NCI-H187 (cell line): ENCODE measurements at places on chromosomes 2 and 18.
A peak's percentile ranks its signal among the peaks of the same experiment; 100 is the strongest.

GRCh38 chr2:144114760-144115159 is 405.2 kb downstream of the ZEB2 start:
- no peak for DNase-seq

DNA sequence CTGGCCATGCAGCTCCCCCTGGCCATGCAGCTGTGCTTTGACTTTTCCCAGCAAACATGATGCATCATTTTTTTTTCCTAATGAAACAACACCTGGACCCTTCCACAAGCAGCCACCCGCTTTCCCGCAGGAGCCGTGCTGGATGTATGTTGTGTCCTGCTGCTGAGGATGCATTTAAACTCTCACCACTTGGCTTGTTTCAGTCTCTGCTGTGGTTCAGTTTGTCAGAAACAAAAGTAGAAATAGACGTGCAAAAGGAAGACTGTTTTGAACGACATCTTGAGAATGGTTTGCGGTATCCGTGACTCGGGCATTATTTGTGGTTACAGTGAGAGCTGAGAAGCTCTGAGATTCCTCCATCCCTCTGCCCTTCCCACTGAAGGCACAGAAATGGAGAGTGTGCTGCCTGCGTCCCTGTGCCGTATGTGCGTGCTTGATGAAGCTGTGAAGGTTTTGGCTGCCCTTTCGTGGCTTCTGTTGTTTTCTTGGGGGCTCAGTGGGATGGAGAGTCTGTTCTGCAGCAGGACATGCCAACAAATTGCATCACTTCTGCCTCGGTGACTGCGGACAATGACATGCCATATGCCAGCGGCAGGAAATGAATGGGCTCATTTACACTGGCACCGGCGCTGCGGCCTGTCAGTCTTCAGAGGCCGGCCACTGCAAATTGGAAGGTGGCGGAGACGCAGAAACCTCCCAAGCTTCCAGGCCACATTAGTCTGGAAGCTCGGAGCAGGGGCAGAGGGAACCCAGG is 417.7 kb upstream of the SALL3 start:
- no peak for DNase-seq

DNA sequence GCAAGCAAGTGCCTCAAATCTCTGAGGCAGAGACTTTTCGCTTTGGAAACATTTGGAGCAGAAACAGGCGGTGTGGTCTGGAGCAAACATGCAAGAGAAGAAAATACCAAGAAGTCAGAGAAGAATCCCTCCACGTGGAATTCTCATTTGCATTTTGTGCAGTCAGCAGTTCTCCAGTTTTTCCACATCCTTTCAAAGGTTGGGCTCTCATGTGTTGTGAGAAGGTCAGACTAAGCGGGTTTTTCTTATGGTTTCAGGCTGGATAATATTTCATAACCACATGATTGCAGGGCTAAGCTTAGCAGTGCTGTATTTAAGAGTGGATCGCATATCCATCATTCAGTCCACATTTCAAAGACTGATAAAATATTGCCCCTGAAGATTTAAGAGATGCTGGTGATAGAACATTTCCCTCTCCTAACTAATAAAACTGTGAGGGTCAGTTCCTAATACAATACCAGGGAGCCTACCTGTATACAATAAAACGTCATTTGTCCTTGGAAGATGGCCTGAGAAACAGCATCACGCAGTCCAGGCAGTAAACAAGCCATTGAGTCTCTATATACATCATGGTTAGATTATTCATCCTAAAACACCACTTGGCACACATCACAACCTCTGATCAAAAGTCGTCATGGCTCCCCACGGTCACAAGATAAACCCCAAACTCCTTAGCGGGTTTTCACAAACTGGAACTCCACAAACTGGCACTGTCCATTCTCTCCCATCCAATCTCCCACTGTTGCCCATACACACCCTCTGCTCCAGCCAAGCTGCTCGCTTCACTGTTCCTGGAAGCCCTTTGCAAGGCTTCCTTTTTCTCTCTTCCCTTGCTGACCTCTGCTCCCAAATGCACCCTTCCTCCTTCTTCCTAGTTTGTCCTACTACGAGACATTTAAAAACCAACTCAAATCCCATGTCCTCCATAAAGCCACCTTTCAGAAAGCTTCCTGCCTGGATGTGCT is 31.5 kb downstream of the ANKRD44 start:
- no peak for DNase-seq

- no peak for DNase-seq
Measured at GRCh38 chr2:72781480-72781879, 44.4 kb downstream of the EXOC6B start.

GRCh38 chr2:223601932-223602666 is at the start of gene SCG2:
SCG2 (minus strand) TSS chr2:223602361; CDS start chr2:223599282, 3,079 bp downstream.
- DNase-seq = peak; percentile 30

DNA sequence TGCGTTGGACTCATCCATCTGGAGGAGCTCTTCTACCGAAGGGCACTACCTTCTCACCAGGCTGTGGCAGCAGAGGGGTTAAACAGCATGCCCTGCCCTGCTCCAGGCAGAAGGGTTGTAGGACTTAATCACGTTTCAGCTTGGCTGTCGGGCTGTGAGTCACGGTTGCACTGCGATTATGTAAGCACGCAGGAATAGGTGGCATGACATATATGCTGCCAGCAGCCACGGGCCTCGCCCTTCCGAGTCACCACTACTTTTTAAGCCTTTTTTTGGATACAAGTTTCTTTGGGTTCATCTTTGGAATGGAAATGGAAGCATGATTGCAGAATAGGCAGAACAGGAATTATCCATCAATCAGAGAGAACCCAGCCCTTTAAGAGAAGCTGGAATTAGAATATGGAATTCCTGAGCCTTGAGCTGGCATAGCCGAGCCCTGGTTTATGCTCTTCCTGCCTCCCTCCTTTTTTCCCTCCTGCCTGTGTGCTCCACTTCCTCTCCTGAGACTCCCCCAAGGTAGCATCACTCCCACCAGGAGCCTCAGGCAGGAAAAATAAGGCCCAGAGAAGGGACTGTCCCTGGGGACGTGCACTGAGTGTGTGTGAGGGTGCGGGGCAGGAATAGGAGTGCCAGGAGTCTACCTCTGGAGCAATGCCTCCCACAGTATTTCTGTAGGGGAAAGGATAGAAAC is 86.8 kb downstream of the SEMA4F start:
- DNase-seq = no peak

DNA sequence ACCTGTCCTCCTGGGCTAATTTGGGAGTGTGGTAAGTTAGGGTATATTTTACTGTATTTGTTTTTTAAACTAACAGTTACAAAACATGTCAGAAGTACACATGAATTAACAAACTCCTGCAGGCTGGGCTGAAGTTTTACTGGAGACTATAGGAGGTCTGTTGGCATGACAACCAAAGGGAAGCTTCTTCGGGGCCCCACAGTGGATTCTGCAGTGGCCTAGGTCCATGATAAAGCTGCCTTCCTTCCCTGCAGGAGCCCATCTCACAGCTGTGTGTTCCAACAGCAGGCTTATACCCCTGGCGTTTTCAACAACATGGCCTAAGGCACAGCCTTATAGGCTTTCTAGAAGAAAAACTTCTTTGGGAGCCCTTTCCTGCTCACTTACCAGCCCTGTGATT is 128.0 kb upstream of the SETBP1 start:
- no peak for DNase-seq

- no peak for DNase-seq
Measured at GRCh38 chr2:113203217-113203530, 29.4 kb downstream of the PSD4 start.

DNA sequence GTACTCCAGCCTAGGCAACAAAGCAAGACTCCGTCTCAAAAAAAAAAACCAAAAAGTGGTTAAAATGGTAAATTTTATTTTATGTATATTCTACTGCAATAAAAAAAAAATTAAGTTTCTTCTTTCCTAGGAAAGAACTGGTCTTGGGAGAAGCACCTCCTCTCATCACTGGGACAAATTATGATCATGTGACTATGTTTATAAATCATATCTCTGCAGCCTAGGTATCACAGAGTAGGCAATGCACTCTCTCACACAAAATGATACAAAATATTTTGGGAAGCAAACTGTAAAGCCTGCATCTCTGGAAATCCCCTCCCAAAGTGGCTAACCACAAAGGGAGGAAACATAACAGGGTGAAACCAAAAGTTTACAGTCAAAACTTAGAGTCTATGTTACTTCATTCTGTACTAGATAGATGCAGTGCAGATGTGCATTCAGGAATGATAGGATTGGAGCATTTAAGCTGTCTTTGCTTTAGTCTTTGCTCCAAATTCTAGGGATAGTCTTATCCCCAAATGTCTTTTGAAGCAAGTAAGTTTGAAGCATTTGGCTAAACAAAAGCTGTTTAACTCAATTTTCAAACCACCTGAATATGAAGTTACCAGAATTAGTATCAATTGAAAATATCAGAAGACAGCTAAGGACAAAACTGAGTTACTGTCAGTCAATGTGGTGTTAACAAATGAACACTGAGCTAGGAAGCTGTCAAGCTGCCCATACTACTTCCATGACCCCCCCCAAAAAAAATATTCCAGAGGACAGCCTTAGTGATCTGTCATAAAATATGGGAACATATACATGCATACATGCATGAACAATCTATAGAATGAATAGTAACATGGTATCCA is 21.1 kb upstream of the MALT1 start:
- no peak for DNase-seq

DNA sequence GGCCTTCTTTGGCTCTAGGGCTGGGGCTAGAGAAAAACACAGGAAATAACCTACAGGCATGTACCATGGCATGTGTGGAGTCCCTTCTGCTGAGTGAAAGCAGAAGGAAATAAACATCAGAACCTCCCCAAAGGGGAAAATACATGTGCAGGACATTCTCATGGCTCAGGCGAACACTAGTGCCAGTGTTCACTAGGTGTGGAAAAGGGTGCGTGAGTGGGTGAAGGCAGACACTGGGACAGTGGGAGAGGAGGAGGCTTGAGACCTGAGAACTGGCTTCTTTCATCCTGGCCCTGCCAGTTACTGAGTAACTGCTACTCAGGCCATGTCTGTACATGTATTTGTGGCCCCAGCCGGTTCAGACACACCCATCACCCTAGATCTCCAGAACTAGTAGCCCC is 268.2 kb downstream of the PRKCE start:
- no peak for DNase-seq

DNA sequence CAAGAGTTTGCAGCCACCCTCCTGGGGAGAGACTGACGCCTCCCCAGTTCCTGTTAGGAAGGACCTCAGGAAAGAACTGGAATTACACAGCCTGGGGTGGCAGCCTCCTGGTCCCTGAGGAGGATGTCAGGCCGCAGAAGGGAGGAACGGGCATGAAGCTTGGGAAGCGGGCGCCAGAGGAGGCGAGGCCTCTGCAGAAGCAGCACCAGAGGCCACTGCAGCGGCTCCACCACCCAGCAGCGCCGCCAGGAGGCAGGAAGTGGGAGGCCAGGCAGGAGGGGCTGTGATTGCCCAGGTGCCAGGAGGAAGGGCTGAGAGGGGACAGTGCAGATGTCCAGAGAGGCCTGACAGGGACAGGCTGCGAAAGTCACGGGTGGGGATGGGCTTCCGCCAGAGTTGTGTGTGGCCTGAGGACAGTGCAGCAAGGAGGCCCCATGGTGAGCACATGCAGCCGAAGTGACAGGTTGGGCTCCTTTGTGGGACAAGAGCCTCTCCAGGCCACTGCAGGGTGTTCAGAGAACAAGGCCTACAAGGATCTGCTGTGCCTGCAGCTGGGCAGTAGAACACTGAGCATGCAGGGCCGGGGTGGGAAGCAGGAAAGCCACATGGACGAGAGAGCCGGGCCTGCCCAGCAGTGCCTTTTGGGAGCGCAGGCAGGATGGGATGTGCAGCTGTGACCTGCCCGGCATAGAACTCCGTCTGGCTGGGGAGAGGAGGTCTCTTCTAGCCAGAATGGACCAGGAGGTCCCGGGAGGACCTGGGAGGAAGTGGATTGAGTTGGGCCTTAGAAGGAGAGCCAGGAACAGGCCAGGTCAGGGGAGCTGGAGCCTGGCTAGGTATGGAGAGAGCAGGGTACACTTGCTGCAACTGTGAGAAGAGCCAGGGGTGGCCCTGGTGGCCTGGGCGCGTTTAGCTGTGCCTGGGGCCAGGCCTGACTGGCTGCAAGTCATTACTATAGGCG is 39.1 kb upstream of the ALPP start:
- DNase-seq = no peak

GRCh38 chr2:70580352-70580751 is 26.7 kb upstream of the TGFA start:
- no peak for DNase-seq

DNA sequence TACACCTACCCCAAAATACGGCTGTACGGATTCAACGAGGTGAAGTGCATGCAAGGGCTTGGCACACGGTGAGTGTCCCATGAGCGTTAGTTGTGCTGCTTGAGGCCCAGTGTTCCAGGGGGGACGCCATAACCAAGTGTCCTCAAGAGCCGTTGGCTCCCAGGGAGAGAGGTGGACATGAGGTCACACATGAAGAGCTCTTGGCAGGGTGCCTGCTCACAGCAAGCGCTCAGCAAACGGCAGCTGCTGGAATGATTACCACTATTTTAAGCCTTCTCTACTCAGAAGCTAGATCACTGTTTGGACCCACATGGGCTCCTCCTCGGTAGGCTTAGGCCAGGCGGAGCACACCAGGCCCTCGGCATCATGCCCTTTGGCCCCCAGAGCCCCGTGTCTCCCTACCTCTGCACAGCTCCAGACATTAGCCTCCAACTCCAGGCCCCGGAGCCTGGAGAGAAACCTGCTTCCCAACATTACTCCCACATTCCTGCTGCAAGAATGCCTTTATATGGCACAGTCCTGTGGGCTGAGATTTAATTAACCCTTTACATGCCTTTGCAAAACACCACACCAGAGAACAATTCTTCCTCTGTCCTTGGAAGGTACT is 68.4 kb upstream of the PPP1CB start:
- peak; percentile 29 for DNase-seq

- no peak for DNase-seq
Measured at GRCh38 chr2:23519334-23519651, 134.3 kb downstream of the KLHL29 start.

- DNase-seq = no peak
Measured at GRCh38 chr2:206739271-206739670, 21.1 kb upstream of the DYTN start.

DNA sequence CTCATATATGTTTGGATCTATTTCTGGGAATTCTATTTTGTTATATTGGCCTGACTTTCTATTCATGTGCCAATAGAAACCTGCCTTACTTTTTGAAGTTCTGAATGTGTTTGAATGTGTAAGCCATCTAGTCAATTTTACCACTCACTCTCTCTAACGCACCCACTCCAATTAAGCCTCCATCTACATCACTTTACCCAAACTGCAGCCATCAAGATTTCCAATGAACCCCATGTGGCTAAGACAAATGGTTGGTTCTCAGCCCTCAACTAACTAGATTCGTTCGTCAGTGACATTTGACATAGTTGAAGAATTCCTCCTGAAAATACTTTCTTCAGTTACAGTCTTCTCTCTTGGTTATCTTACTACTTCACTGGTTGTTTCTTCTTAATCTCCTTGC is 137.3 kb upstream of the FSHR start:
- no peak for DNase-seq

- DNase-seq = no peak
Measured at GRCh38 chr2:31563273-31563839, 17.4 kb downstream of the SRD5A2 start.

DNA sequence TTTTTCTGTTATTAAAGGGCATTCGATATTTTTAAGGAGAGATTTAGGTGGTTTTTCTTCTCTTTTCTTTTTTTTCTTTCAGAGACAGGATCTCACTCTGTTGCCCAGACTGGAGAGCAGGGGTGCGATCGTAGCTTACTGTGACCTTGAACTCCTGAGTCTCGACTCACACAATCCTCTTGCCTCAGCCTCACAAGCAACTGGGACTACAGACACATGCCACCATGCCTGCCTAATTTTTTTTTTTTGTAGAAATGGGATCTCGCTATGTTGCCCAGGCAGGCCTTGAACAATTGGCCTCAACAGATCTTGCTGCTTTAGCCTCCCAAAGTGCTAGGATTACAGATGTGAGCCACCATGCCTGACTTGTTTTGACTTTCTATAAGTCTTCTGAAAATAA is 26.3 kb downstream of the PMAIP1 start:
- no peak for DNase-seq
